ENCODE measurements at places on chromosomes 13 and 19. TPM values are rescaled to one million over a fixed set of nuclear protein-coding genes. Genes with fewer than 3 reads are reported as not detected.

DNA sequence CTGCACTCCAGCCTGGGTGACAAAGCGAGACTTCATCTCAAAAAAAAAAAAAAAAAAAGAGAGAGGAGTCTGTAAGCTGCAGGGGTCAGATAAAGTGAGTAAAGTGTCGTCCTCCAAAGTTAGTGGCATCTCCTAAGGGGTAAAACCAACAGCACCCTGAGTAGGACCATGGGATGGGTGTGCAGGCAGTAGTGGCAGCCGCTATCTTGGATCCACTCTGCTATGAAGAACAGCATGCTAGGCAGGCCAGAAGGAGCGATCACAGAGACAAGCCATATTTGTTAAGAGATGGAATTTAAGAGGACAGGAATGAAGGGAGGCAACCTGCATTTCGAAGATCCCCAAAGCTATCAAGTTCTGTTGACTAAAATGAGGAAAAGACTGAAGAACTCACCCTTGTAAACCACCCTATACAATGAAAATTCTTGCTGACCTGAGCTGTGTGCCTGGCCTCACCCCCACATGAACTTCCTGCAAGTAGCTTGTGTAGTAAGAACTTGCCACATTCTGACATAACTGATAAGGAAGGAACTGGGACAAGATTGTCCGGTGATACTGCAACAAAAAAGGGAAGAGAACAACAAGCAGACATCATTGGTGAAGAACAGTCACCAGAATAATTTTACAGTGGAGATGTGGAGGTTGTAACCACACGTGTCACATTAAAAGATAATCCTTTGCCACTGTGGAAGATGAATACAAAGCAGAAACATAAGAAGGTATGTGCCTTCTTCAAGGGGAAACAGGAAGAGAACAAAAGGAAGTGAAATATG lies 16.2 kb downstream of the DPY19L3 start:
- no peak for DNase-seq

- no peak for DNase-seq
These were observed 1472.6 kb downstream of the UQCRFS1 start for GRCh38 chr19:27740396-27740795.

GRCh38 chr19:45391871-45392665 lies 12.8 kb downstream of the PPP1R13L start:
- DNase-seq = no peak

DNA sequence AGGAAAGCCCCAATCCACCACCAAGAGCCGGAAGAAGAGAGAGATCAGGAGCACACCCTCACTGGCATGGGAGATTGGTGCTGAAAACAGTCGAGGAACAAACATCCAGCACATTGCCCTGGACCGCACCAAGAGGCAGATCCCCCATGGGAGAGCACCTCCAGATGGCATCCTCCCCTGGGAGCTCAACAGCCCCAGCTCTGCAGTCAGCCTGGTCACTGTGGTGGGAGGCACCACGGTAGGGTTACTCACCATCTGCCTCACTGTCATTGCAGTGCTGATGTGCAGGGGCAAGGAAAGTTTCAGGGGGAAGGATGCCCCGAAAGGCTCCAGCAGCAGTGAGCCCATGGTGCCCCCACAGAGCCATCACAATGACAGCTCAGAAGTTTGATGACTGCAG lies 110.2 kb downstream of the STOML3 start:
- DNase-seq = no peak

GRCh38 chr19:38162632-38163031 lies 61.4 kb downstream of the DPF1 start:
- no peak for DNase-seq

DNA sequence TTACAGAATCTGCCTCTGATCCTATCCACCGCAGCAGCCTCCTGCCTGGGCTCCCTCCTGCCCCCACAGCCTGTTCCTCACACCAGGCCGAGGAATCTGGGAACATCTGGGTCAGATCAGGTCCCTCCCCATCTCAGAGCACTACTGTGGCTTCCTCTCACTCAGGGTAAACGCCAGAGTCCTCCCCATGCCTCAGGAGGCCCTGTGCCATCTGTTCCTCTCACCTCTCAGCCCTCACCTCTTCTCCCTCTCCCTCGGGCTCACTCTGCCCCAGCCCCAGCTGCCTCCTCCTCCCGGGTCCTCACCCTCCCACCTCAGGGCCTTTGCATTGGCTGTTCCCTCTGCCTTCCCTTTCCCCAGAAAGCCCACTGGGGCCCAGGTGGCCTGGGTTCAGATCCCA lies 18.2 kb downstream of the FCGBP start:
- no peak for DNase-seq

DNA sequence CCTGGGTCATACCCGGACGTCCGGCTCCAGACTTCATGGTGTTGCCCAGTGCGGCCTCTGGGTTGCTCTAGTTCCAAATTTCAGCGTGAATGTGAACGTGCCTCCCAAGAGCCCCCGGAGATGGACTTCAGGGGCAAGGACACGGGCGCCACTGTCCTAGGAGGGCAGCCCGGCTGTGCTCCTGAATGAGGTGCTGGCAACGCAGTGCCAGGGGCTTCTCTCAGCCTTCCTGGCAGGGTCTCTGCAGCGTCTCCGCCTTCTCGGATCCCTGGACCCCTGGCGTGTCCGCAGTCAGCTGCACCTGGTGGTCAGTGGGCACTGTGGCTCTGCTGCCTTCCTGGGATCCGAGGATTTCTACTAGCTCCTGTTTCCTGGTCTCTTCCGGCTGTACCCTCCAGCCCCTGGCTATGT lies 101.7 kb upstream of the MCF2L start:
- DNase-seq = no peak

- no peak for DNase-seq
These were observed 4.8 kb downstream of the FCHO1 start for GRCh38 chr19:17755977-17756670.

DNA sequence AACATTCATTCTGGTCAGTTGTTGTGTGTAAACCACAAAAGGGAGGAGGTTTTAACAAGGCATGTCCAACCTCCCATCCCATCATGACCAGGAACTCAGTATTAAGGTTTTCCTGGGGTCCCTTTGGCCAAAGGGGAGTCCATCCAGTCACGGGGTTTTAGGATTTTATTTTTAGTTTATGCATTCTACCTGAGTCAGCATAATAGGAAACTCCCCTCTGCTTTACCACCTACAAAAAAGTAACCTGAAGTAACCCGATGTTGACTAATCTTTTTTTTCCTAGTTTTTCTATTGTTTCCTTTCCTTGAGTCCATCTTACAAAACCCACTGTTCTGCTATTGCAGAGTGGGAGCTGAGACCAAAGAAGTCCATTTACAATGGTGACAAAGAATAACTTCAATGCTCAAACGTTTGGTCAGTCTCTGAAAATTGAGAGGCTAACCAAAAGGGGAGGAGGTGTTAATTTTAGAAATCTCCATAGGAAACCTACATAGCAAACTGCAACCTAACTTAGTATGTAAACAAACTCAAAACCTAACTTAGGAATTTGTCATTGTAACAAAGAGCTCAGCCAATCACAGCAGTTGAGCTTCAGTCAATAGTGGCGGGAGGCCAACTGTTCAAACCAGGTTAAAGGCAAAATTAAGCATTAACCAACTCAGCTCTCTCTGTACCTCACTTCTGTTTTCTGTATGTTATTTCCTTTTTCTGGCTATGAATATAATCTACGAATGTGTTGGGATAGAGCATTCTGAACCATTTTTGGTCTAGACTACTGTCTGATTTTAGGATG lies 1954.1 kb downstream of the PCDH9 start:
- DNase-seq = no peak

- no peak for DNase-seq
These were observed 67.7 kb upstream of the RAP2A start for GRCh38 chr13:97366172-97366688.

- no peak for DNase-seq
These were observed 26.0 kb downstream of the ZNF430 start for GRCh38 chr19:21046489-21046888.

DNA sequence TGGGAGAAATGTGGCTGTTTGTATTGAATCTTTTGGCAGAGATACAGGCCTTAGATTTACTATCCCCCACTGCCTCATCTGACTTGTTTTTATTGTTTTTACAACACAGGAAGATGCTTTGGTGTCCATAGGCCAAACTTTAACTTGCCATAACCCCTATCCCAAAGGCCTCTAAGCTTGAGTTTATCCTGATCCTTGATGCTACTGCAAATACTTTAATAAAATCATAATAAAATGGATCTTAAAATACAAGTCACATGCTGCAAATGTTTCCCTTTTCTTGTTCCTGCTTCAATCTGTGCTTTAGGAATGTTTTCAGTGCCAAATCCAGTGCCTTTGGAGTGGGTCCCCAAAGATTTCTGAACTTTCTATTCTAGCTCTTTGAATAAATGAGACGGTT lies 770.6 kb downstream of the DACH1 start:
- no peak for DNase-seq

- no peak for DNase-seq
These were observed 39.7 kb upstream of the RNF113B start for GRCh38 chr13:98216711-98217285.

DNA sequence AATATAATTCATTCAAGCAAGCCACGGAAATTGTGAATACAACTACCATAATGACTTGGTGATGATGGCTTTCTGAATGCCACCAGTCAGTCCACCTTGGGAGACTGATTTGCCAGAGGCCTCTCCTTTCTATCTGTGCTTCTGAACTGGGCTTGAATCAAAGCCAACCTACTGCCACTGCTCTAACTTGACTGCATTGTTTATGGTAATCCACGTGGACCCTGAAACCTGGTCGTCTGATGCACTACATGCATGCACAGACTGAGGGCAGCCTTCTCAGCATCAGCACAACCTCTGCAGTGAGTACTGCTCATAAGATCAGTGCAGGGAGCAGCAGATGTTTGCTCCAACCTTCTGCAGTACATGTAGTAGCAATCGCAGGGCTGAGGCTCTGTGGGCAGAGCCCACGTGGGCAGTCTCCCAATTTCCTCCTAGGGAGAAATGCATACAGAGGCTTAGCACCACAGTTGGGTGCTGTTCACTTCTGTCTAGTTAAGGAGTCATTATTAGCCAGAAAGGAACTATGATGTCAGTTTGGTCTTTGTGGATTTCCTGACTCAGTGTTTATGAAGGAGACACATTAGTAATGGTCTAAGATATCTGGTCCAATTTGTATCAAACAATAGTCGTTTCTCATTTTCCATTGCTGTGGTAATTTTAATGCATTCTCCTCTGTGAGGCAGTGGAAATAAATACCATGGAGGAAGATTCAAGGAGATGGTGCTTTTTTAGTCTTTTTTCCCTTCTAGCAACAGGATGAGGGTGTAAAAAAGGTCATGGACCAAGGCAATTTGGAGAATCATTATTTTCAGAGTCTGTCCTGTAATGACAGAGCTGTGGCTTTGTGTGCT lies 82.5 kb downstream of the AKAP11 start:
- no peak for DNase-seq

DNA sequence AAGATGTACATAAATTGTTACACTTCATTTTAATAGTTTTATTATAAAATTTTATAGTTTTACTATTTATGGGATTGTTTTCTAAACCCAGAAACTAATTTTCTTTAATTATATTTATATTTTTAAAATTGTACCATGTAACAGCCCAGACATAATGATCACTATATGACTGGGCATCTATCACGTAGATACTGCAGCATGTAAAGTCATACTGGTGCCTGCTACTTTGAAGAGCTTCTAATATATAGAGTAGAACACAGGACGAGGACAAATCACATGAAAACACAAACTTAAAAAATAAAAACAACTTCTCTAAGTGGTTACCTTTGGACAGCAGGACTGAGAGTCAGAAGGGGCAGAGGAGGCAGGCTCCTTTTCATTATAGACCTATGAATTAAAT lies 5.3 kb downstream of the ELF1 start:
- DNase-seq = no peak

DNA sequence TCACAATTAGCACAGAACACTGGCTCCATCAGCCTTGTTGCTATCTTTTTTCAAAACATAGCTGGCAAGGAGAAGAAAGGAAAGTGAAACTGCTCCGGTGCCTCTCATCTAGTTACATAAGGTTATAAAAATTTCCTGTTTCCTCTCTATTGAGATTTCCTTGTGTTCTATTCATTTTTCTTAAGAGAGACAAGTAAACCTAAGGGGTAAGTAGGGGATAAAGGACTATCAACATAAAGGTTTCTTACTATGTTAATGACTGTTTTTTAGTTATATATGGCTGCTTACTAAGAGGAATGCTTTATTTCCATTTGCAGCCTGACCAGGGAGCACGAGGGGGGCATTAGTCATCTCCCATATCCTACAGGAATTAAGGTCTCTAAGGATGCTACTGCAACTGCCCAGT lies 73.2 kb upstream of the MLNR start:
- DNase-seq = no peak

GRCh38 chr13:43522788-43523187 lies 264.0 kb downstream of the ENOX1 start:
- DNase-seq = no peak

The OVOL3 gene
- not detected for total RNA-seq

The OCEL1 gene
- 3.8 TPM for total RNA-seq

The CERS1 gene
- total RNA-seq = 7.0 TPM

The RAB3A gene
- 0.84 TPM for total RNA-seq

The GZMM gene
- not detected for total RNA-seq

The NCAN gene
- 0.05 TPM for total RNA-seq

The USE1 gene
- total RNA-seq = 25.1 TPM

The KIR3DL1 gene
- not detected for total RNA-seq

The OR7C1 gene
- total RNA-seq = not detected

The IGFL2 gene
- total RNA-seq = not detected
